ENCODE measurements at places on chromosomes 5 and 9. TPM values are rescaled to one million over a fixed set of nuclear protein-coding genes. Genes with fewer than 3 reads are reported as not detected.

DNA sequence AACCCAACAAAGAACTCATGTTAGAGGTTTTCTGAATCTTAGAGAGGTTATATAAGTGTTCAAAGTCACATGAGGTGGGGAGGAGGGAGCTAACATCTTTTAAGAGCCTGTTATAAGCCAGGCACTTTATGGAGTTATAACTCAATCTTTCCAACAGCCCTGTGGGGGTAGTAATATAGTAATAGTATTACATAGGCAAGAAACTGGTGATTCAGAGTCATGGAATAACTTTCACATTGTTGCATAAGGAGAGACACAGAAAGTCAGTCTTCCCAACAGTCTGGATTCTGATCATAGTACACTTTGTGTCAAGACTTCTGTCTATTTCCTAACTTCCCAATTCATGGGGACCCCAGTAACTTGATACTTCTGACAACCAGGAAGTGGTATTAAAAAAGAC lies 89.2 kb downstream of the ACER2 start:
- no peak for DNase-seq

- DNase-seq: no peak
These were observed 219.5 kb downstream of the KCTD16 start for GRCh38 chr5:144390133-144390532.

- no peak for DNase-seq
These were observed 3.2 kb downstream of the LRRC26 start for GRCh38 chr9:137166380-137167229.

FOXD4L3 gene
- not detected for total RNA-seq

Measured in activated CD4-positive, alpha-beta memory T cell treated with anti-CD3 and anti-CD28 coated beads for 36 hours (primary cell).